Activated CD4-positive, alpha-beta memory T cell treated with anti-CD3 and anti-CD28 coated beads for 36 hours (primary cell): ENCODE measurements at places on chromosomes 3 and 15.

DNA sequence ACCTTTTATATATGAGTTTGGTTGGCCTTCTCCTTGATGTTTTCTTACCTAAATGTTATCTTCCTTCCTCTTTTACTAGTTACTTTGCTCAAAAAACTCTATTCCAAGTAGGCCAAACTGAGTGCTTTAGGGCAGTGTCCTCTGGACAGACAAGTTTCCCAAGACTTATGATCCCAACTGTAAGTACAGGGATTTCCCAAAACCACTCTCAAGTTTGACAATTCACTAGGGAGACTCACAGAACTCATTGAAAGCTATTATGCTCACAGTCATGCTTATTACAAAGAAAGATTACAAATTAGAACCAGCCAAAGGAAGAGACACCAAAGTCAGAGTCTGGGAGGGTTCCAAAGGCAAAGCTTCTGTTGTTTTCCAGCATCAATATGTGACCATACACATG is 534.2 kb upstream of the ALCAM start:
- no peak for DNase-seq

DNA sequence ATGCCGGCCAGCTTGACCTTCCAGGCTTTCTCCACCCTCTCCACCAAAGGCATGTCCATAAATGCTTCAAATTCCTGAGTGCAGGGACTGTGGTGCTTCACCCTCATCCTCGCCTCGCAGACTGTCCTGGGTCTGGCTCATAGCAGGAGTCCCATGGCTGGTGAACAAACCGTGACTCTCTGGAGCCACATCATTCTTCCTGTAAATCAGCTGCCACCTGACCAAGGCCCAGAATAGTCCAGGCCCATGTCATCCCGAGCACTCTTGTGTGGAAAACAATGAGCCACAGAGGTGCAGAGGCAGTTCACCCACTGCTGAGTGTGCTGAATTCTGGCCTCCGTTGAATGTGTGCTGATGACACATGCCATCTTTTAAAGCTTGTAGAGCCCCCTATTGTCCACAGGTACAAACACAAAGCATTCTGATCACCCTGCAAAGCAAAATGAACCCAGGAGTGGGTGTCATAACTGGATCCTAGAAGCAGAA is 68.6 kb downstream of the ABHD5 start:
- peak; percentile 51 for DNase-seq

DNA sequence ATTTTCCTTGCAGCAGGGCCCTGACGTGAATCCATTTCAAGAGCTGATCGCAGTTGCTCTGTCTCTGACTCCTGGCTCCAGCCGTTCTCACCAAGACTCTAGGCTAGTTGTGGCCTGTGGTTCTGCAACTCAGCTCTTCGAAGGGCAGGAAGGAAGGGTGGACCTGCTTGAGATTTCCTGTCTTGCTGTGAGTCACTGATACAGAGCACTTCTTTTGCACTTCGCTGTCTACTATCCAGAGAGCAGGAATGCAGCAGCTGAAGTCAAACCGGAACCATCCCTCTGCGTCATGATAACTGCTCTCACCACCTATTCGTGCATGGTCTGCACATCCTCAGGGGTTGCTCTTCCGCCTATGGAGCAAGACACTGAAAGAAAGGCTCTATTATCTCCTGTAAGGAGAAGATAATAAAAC is 59.7 kb downstream of the RAP2B start:
- DNase-seq: peak; percentile 81

DNA sequence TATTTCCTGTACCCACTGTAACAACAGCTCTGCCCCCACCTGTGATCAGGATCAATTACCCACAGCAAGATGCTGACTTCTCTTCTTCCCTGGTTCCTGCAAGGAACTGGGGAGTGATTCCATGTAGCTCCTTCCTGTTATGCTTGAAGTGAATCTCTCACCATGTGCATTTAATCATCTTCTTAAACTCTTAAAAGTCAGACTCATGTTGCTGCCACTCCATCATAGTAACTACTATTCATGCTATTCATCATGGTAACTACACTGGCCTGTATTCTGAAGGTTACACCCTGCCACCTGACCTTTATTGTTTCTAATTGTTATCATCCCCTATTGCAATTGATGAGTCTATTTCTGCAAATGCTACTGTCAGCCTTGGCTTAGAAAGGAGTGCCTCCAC is 89.5 kb downstream of the SUCNR1 start:
- no peak for DNase-seq

- no peak for DNase-seq
Observed at GRCh38 chr3:48679411-48680391, 6.0 kb downstream of the NCKIPSD start.

- DNase-seq: peak; percentile 23
Observed at GRCh38 chr15:70596354-70597055, 166.9 kb downstream of the UACA start.

GRCh38 chr15:65857718-65858402 is 11.4 kb upstream of the RAB11A start:
- DNase-seq: no peak

DNA sequence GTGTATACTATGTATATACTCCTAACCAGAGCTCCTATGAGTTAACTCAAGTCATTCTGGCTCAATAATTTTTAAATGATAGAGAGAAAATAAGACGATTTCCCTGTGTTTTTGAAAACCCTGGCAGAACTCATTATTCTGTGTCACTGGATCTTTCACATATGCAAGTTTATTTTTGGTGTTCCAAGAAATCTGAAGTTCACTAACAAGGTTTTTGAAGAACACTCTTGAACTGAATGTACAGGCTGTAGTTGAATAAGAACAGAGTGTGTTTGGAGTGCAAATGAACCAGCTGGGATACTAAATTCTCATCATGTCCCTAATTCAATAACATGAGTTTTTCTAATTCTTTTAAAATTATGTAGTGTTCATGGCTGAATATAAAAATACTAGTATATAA is 466.9 kb upstream of the SUCLG2 start:
- DNase-seq: no peak

- no peak for DNase-seq
Observed at GRCh38 chr3:13324835-13325501, 95.2 kb downstream of the NUP210 start.

DNA sequence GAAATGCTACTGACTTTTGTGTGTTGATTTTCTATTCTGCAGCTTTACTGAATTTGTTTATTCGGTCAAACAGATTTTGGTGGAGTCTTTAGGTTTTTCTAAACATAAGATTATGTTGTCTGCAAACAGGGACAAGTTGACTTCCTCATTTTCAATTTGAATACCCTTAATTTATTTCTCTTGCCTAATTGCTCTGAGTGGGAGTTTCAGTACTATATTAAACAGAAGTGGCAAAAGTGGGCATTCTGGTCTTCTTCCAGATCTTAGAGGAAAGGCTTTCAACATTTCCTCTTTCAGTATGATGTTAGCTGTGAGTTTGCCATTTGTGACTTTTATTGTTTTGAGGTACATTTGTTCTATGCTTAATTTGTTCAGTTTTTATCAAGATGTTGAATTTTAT is 268.5 kb downstream of the WNT5A start:
- no peak for DNase-seq

GRCh38 chr3:109656225-109656624 is 318.9 kb upstream of the DPPA4 start:
- no peak for DNase-seq

DNA sequence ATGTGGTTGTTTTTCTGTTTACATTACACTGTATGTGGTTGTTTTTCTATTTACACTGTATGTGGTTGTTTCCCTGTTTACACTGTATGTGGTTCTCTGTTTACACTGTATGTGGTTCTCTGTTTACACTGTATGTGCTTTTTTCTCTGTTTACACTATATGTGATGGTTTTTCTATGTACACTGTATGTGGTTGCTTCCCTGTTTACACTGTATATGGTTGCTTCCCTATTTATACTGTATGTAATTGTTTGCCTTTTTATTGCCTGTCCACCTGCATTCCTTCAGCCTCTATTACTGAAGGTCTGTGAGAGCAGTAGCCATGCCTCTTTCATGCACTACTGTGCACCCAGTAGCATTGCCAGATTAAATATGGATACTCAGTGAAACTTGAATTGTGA is 94.3 kb downstream of the MITF start:
- DNase-seq: no peak

DNA sequence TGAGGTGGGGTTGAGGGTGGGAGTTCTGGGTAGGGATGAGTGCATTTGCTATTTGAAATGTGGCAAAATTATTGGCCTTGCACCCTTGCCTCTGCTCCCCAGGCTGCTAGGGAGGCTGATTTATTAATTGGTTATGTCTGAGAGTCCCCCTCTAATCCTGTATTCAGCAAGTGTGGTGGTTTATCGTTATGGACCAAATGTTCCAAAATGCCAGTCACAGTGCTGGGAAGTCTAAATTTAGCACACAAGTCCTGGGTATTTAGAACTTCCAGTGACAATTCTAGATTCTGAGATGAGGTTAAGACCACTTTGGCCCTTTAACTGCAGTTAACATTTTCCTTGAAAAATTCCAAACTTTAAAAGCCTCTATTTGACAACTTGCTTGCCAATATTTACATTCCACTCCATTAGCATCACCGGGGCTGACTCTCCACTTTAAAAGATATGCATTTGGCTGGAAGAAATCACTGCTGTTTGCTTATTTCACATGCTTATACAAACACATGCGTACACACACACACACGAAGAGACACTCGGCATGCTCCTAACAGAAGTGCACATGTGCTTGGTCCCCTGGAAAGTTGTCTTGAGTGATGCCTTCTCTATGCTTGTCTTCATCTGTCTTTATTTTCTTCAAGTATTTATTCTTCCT is 247.7 kb downstream of the IL20RB start:
- no peak for DNase-seq

- no peak for DNase-seq
Observed at GRCh38 chr3:192038726-192039125, 577.8 kb downstream of the PYDC2 start.

DNA sequence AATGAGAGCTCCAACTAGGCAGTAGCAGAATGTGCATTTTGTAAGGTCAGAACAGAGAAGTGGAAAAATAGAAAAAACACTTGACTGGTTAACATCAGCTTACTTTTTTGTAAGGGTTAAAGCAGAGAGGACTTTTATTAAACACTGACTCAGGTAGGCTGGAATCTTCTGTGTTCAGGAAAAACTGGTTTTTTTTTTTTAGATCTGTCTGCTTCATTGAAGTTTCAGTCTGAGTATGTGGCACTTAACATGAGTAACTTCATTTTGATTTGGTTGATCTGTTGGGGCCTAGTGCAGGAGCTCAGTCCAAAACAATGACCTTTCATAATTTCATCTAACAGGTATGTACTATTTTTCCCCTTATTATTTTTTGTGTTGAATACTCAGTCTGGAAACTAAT is 141.1 kb downstream of the DOCK3 start:
- DNase-seq: no peak

GRCh38 chr3:137264071-137264820 is 306.5 kb downstream of the IL20RB start:
- DNase-seq: no peak

DNA sequence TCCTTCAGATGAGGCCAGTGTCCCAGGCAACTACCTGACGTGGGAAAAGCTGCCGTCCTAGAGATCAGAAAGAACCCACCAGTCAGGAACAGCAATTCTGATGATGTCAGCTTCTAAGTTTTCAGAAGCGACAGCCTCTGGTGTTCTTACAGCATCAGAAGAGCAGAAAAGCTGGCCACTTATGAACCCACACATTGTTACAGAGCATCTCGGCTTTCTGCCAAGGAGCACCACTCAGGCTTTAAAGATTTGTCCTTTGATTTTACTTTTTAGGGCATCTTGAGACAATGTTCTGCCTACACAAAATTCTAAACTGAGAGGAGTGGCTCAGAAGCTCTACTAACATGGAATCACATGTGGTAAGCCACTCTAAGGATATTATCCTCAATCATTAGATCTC is 49.7 kb upstream of the BOC start:
- DNase-seq: no peak

GRCh38 chr3:53192608-53193007 is 31.6 kb downstream of the PRKCD start:
- no peak for DNase-seq

DNA sequence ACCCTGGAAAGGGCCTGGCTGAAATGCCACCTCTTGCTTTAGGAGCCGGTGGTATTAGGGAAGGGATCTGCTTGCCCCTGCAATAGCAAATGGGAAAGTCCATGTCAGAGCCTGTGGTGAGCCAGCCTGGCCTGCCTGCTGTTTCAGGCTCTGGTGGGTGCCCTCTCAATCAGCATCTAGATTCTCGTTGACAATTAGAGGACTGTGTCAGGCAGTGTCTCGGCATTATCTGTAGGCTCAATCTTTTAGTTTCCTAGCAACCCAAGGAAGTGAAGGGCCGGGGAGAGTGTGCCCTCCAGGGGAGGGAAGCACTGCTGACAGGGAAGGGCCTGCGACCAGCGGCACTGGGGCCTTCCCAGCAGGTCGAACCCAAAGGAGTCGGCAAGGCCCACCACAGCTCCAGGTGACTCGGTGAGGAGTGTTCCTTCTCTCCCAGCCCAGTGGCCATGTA is 42.1 kb downstream of the TLE3 start:
- DNase-seq: no peak
